ENCODE measurements at places on chromosomes 1 and 21.

- no peak for DNase-seq
Measured at GRCh38 chr21:44303490-44303981, 3.7 kb downstream of the PFKL start.

DNA sequence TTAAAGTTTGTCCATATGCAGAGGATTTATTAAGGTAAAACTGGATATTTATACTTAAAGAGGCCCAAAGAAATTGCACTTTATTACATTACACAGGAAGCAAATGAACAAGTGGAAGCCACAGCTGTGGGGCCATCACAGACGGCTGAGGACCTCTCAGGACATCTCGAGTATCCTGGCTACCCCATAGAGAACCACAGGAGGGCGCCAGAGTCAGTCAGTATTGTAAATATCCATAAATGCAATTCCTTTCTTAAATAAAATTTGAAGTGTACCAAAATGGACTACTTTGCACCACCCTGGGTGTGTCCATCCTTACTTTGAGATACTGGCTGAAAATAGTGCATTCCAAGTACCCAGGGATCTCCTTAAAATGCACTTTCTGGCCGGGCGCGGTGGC is 257.2 kb downstream of the MRPL39 start:
- no peak for DNase-seq

DNA sequence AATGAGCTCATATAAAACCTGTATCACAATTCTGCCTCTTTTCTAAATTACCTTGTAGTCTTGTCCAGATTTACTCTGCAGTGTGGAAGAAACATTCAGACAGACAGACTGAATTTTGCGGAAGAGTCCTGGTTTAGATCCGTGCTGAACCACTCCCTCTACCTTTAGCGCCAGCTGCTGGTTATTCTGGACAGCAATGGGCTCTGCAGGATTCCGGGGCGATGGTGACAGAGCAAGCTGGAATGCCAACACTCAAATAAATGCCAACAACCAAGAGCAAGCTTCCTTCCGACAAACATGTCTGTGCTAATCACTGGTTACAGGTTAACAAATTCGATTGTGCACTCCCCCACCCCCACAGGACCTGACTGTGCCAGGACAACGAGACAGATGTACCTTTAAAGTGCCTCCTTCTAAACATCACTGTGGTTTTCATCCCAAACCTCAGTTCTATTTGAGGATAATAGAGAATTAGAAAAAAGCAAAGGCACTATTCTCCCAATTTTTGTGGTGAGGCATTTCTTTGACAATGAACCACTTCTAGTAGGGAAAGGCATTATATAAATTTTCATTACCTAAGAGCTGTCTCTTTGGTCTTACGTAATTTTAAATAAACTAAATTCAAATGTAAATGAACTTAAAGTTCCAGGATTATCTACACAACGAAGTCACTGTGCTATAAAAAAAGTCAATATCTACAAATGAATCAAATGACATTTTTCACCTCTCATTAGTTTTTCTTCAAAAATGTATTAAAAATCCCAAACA is 90.4 kb downstream of the INTS7 start:
- DNase-seq, result no peak

GRCh38 chr1:9549955-9550546 is 10.8 kb downstream of the SLC25A33 start:
- no peak for DNase-seq

GRCh38 chr1:223845810-223846682 is at the start of gene TP53BP2:
TP53BP2 (minus strand) TSS chr1:223845947; CDS start chr1:223845680, 267 bp downstream.
- peak; percentile 65 for DNase-seq
